GM13977 (cell line): ENCODE measurements at places on chromosomes 1 and 21.
A peak's percentile ranks its signal among the peaks of the same experiment; 100 is the strongest.

GRCh38 chr1:77064246-77064645 is 155.0 kb downstream of the PIGK start:
- DNase-seq = no peak

DNA sequence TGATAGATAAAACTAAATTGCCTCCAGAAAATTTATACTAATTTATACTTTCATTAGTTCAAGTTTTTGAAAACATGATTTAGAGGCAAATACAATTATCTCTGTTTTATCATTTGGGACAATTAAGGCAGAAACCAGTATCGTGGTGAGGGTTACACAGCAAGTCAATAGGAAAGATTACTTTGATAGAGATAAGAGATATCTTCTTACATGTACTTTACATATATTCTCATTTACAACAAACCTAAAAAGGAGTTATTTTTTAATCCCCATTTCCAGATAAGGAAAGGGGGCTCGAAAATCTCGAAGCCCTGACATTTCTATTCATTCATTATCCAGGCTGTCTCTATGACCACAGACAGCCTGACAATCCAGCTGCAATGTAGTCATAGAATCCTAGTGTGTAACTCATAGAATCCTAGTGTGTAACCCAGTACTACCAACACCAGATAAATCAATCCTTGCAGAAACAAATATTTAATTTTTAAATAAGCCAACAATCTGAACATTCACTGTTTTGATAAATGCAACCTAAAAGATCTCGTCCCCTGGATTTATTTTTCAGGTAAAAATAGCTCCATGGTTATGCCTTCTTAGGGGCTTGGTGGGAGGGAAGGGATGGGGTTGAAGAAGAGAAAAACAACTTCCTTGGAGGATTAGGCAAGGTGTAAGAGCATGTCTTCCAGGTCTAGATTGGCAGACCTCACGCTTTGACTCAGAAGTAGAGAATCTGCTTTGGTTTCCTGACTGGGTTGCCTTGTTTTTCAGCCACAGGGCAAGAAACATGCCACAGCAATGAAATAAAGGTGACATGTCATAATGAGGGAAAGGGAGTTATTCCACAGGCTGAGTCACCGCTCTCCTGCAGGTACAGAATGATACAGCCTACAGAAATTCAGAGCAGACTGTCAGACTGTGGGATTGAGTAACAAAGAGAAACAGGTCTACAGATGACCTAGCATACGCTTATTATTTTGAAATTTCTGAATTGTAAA is 45.6 kb downstream of the IRF2BP2 start:
- no peak for DNase-seq

GRCh38 chr1:91529856-91530255 is 29.2 kb downstream of the CDC7 start:
- DNase-seq = no peak

GRCh38 chr1:27883536-27883935 is 11.2 kb downstream of the THEMIS2 start:
- no peak for DNase-seq

- peak; percentile 14 for DNase-seq
These were observed 308.9 kb upstream of the RUNX1 start for GRCh38 chr21:35358008-35358407.

DNA sequence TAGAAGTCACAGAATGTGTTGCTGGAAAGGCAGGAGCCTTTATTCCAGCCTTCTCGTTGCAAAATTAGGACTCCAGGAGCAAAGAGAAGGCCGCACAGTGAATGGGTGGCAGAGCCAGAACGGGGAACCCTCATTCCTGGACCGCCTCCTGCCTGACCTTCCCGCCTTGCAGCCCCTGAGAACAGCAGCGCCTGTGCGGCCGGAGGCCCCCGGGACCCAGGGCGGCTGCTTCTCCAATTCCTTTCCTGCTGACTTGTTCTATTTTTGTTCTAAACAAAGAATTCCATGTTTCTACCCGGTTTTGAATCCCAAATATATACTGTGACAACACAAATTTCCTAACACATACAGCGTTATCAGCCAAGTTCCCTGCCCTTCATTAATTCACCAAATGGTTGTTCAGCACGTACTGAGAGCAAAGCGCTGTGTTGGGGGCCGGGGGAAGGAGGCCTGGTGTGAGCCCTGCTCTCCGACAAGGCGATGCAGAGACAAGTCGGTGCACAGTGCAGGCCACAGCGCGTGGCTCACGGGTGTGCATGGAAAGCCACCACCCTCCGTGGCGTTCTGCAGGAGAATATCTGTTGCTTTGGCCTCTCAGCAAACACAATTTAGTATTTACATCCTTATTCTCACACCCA is 31.9 kb upstream of the COL6A2 start:
- DNase-seq = no peak

DNA sequence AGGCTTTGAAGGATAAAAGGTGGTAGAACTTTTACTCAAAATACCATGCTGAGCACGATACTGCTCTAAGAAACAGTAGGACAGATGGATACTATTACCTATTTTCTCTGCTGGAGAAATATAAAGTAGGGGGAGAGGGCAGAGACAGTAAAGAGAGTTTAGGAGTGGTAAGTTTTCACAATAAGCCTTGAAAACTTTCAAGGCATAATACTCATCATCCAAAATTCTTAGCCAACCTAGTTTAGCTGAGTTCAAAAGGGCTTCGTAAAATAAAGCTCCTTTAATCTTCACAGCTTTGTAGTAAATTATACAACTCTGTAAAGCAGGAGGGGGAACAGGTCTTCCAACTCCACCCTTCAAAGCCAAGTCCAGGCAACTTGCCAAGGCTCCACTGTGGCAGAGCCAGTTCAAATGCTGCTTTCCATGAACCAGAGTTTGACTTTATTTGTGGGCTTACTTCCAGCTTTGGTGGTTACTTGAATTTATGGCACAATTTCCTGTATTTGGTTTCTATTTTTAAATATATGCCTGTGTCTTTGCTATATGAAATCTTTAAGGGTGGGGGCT is 15.5 kb downstream of the TEX38 start:
- DNase-seq = no peak

DNA sequence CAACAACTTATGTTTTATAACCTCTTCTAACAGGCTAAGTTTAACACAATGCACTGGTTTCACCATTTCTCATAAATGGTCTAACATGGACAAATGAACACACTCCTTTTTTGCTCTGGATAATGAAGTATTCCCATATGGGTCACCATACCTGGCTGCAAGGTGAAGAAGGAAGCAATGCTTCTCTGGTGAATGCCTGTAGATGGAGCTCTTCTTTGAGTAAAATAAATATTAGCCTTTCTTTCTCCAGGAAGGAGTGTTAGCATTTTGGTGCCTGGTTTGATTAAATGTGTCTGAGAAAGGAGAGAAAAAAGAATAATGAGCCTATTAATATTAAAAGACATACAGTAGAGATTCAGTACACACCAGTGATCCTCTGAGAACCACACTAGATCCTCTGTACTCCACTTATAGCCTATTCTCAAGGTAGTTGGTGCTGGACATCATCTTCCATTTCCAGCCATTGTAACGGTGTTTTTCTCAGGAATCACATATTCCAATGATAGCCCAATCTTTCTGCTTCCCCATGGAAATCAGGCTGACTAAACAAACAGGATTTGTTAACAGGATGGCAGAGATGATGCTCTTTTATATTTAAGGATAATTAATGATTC is 17.6 kb downstream of the MTFR1L start:
- DNase-seq = no peak

DNA sequence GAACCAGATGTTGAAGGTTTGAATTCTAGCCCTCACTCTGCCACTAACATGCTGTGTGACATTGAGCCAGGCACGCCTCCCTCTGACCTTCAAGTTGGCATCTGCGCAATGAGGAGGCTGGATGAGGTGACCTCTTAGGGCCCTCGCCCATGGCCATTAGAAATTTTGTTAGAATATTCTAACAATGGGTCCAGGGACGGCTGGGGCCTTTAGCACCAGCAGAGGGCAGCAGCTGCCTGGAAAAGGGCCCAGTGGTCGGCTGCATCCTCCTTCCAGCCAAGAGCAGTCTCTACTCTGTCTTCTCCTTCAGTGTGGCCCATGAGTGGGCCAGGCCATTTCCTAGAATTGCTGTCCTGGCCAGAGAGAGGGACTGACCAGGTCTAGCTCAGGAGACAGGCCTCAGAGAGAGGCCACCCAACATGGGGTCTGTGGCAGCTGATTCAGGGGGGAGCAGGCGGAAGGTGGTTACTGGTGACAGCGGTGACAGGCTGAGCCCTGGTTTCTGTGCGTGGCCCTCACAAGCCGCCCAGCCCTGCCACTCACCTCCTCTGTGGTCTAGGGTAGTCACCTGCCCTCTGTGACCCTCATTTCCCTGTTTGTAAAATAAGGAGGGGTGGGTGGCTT is 101.3 kb upstream of the ACTL8 start:
- peak; percentile 60 for DNase-seq

GRCh38 chr1:87404296-87404695 is 75.6 kb downstream of the LMO4 start:
- no peak for DNase-seq

GRCh38 chr1:115829023-115829674 is 11.8 kb downstream of the NHLH2 start:
- no peak for DNase-seq

DNA sequence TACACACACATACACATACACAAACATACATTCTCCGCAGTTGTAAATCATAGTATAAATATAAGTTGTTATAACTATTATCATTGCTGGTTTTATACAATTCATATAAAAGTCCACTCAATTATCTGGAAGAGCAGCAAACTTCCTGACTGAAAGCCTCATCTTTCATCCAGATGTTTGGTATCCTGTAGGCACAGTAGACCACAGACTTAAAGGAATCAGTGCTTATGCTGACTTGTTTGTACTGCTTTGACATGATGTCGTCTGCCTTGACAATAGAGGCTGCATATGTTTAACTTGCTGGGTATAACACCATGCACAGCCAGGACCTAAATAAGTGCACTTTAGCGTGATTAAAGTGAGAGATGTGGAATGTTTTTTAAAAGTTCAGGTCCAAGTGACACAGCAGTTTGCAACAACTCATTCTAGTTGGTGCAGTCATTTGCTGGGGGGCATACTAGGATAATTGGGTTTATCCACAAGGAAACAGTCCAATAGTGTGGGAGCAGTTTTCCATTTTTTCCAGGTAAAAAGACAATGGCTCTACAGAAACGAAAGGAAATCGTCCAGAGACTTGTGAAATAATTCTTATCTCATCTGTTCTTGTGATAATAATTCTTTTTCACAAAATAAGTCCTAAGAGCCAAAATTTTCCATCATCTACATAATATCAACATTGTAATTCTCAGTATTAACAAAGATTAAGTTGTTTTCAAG is 110.3 kb upstream of the TSPAN2 start:
- no peak for DNase-seq

- no peak for DNase-seq
These were observed 150.9 kb downstream of the ZC3H11B start for GRCh38 chr1:219461981-219462400.

DNA sequence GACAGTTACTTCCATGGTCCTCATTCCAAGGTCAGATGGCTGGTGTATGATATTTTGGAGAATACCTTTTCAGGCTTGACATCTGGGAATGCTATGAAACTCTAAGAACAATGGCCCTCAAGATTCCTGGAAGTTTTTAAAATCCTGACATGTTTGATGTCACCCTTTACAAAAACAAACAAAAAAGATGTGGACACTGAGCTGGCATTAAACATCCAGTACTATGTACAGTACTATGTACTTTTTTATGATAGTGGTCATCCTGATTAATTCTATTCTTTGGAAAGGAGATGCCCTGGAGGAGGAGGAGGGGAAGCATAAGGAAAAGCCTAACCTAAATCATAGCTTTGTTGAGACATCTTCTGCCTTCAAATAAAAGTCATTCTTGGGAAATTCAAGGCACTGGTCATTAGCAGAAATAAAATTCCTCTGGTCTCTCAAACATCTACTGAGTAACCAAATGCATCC is 235.4 kb downstream of the HMCN1 start:
- DNase-seq = no peak

- peak; percentile 73 for DNase-seq
These were observed 3.3 kb upstream of the SLC45A1 start for GRCh38 chr1:8314346-8315280.

GRCh38 chr1:222928212-222928611 is 113.4 kb downstream of the DISP1 start:
- no peak for DNase-seq

DNA sequence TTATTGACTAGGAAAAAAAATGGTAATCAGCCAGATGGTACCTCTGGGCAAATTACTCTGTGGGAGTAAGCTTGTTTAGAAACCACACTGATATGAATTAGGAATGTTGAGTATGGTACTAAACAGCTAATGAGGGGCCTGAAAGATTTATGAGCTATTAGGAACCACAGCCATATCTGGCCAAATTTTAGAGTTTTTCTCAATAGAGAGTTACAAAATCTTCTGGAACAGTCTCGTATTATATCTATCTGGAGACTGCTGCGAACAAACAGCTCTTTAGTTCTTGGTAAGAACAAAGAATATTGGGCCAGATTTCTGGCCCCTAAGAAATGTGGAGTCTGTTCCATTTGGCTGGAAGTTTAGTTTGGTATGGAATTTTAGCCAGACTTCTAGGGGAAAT is 4.9 kb upstream of the PODN start:
- no peak for DNase-seq

GRCh38 chr1:232368821-232369321 is 261.1 kb downstream of the SIPA1L2 start:
- no peak for DNase-seq

DNA sequence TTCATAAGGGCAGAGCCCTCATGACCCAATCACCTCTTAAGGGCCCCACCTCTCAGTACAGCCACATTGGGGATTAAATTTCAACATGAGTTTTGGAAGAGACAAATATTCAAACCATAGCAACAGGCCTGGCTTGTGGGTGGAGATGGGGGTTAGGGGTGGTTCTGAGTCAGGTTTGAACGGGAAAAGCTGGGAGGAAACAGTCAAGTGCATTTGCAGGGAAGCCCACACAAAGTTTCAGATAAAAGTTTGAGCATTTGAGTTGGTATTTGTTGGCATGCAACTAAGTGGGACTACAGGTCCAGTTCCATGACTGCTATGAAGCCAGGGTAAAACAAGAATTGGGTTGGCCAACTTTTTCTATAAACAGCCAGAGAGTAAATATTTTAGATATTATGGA is 21.0 kb upstream of the PADI2 start:
- no peak for DNase-seq

DNA sequence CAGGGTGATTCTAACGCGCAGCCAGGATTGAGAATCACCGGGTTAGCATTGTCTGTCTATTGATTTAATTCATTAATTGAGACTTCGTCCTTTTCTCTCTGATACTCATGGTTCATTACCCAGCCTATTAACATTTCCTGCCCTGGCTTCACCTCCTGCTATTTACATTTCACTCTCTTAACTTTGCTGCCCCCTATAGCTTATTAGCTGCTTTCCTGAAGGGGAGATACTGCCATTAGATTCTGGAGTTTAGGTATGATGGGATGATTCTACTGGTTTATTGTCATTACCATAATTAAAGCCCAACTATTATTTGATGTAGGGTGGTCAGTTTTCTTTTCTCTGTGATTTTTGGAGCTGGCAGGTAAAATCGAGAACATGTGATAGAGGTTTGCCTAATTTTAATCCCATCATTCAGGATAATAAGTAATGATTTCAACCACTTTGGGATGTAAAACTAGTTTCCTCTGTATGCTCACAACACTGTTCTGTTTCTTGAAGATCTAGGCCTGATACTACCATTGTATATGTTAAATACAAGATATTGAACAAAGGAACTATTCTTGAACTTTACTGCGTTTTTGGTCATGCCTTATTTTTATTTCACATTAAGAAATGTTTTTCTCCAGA is 6.4 kb downstream of the PPP2R5A start:
- peak; percentile 58 for DNase-seq
